Activated naive CD4-positive, alpha-beta T cell treated with anti-CD3 and anti-CD28 coated beads for 36 hours (primary cell): ENCODE measurements at places on chromosomes 3 and 15.

DNA sequence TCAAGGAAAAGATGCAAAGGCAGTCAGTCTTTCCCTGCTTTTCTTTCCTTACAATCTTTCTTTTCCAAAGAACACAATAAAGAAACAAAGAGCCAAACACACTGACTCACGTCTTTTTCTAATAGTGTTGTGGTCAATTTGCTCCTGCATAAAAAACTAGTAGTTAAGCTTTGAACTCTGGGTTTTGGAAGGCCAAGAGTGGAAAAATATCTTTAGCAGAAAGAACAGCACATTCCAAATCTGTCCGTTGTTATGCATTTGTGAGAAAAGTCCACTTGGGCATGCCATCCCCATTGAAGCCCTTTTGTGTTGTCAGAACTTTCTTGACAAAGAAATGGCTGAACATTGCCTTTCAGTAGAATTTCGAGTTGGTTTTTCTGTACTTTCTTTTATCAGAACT is 18.2 kb downstream of the COL8A1 start:
- DNase-seq, result no peak

DNA sequence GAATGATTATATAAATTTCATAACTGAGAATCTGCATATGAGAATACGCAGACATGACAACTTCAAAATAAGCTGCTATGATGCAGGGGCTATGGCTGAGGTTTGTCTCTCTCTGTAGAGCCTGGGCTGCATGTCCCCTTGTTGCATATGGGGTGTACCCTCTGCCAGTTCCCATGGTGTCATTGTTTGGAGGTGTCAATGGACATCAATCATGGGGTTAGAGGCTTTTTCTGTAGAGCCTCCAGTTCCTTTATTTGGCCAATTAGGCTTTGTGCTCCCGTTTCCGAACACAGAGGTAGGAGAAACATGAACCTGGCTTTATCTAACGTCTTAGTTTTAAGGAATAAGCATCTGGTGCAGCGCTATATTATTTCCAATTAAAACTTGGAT is 77.3 kb upstream of the RARB start:
- no peak for DNase-seq

GRCh38 chr15:60000113-60000823 is 3.8 kb upstream of the FOXB1 start:
- DNase-seq, result no peak

GRCh38 chr3:168034152-168034928 is 61.4 kb downstream of the GOLIM4 start:
- DNase-seq, result no peak

GRCh38 chr3:104044002-104044401 is 1322.7 kb upstream of the ALCAM start:
- no peak for DNase-seq
